ENCODE measurements at places on chromosomes 5 and 9. TPM values are rescaled to one million over a fixed set of nuclear protein-coding genes. Genes with fewer than 3 reads are reported as not detected.

The NTNG2 gene
- 25.0 TPM for total RNA-seq

- DNase-seq: no peak
Observed at GRCh38 chr5:173878224-173878967, 9.8 kb upstream of the CPEB4 start.

GRCh38 chr9:110526426-110526825 lies 53.1 kb downstream of the SVEP1 start:
- DNase-seq: no peak

The TMC1 gene
- total RNA-seq: 0.45 TPM

The MED22 gene
- total RNA-seq: 22.0 TPM

The FAM153A gene
- total RNA-seq: 10.1 TPM

DNA sequence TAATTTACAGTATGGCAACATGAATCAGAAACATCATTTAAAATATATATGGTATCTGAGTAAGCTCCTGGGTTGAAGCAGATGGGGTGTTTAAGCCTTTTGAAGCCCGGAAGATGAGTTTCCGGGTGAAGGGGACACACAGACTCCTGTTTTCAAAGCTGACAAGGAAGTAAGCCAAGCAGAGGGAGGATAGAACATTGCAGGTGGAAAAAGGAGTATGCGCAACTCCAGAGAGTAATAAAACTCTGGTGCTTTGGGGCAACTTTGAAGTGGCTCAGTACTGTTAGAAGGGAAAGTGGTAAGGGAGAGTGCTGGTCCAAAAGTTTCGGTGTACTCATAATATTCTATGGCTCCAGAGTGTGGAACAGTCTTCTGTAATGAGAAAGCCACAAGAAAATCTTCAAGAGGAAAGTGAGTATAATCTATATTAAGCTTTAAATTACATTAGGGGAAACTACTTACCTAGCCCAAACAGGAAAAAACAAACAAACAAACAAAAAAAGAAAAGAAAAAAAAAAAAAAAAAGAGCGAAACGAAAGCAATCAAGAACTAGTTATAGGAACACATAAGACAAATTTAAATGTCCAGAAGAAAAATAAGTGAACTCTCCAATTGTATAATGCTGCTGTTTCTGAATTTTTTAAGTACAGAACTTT lies 2.3 kb upstream of the ST8SIA4 start:
- no peak for DNase-seq

- peak; percentile 62 for DNase-seq
Observed at GRCh38 chr5:157148734-157149615, 6.3 kb upstream of the MED7 start.

DNA sequence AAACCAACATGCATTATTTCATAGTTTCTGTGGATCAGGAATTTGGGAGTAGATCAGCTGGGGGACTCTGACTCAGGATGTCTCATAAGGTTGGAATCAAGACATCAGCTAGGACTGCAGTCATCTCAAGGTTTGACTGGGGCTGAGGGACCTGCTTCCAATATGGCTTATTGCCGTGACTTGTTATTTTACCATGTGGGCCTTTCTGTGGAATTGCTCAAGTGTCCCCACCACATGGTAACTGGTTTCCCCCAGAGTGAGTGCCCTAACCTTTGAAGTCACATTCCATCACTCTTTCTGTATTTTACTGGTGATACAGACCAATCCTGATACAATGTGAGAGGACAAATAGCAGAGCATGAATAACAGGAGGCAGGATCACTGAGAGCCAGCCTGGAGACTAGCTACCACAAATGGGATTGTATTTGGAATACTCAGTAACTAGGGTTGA lies 70.2 kb upstream of the ELL2 start:
- DNase-seq: no peak

DNA sequence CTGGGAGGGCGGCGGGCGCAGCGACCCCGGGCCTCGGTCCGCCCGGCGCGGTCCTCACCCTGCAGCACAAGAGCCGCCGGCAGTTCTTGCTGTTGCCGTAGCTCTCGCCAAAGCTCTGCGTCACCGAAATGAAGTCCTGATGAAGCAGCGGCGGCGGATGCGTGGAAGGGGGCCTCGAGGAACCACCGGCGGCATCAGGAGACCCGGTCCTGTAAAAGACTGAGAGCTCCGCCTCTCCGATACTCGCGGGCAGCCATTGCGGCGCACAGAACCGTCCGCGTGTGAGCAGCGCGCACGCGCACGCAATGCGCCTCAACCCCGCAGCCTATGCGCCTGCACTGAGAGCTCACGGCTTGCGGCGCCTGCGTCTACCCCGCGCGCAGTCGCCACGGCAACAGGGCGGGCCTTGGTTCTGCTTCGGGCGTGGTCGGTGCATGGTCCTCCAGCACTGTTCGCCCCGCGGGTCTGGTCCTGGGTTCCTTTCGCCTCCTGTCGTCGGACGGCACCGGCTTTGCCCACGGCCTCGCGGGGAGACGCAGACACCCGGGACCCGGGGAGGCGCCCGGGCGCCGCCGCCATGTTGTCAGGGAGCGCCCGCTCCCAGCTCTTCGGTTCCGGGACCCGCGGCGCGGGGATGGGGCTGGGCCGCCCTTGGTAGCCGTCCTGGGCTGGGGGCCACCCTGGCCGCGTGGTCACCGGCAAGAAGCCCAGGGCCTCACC lies 9.3 kb upstream of the GRIN1 start:
- DNase-seq: peak; percentile 96

- DNase-seq: peak; percentile 89
Observed at GRCh38 chr9:131624636-131625507, 79.5 kb downstream of the PRRT1B start.

The NOL8 gene
- total RNA-seq: 22.7 TPM

GRCh38 chr9:95101326-95101725 lies 216.2 kb downstream of the FANCC start:
- DNase-seq: no peak

- no peak for DNase-seq
Observed at GRCh38 chr5:125209650-125210049, 463.2 kb upstream of the ZNF608 start.

DNA sequence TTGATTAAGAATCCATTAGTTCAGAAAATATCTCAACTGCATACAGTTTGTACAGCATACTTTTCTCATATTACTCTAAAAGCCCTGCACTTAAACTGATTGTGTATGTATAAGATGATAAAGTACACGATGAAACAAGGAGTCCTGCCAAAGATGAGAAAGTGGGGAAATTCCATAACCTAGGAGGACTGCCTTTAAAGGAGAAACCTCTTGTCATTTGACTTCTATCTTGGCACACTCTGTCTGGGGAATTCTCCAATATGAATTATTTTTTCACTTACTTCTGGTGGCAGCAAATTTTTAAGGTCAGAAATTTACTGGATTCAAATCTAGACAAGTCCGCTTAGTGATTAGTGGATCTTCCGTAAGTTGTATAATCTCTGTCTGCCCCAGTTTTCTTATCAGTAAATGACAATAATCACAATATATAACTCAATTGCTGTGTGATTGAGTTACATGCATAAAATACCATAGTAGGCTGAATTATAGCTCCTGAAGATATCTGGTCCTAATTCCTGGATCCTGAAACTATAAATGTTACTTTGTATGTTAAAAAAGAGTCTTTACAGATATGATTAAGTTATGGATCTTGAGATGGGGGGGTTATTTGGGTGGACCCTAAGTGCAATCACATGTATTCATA lies 17.0 kb upstream of the ISOC1 start:
- no peak for DNase-seq

GRCh38 chr9:26326563-26326962 lies 566.0 kb downstream of the CAAP1 start:
- DNase-seq: peak; percentile 20

DNA sequence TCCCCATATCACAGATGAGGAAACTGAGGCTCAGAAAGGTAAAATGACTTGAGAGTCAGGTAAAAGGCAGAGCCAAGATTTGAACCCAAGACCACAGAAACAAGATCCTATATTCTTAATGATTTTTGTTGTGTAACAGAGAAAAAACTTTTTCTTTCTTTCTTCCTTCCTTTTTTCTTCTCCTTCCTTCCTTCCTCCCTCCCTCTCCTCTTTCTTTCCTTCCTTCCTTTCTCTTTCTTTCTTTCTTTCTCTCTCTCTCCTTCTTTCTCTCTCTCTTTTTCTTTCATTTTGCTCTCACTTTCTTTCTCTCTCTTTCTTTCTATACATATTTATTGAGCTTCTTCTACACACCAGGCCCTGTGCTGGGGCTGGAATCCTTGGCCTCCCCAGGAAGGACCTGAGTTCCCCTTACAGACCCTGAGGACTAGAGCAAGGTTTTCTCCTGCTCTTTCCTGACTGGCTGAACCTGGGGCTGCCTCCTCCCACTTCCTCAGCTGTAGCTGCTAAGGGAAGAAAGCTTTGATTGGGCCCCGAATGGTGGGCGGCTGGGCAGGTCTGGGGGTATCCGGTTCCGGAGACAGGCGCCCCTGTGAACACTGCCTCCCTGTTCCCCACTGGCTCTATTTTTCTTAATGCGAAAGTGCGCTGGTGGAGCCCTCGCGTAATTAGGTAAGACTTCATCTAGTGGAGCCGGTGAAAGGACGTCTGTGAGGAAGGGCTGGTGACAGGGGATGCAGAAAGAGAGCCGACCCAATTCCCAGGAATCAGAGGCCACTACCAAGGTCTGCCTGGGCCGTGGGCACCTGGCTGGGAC lies 27.4 kb upstream of the KIF12 start:
- no peak for DNase-seq

GRCh38 chr5:143271431-143271830 lies 132.1 kb downstream of the NR3C1 start:
- DNase-seq: no peak

- DNase-seq: no peak
Observed at GRCh38 chr5:8908055-8908683, 637.7 kb downstream of the SEMA5A start.

The PCDHA10 gene
- 20.4 TPM for total RNA-seq

GRCh38 chr5:119063579-119064379 lies 7.1 kb upstream of the DMXL1 start:
- no peak for DNase-seq

GRCh38 chr5:101995585-101995984 lies 300.5 kb downstream of the SLCO4C1 start:
- no peak for DNase-seq

- no peak for DNase-seq
Observed at GRCh38 chr5:143775258-143775657, 36.7 kb upstream of the HMHB1 start.

Measured in cerebellum (tissue), 4 donors.